CD8-positive, alpha-beta memory T cell (primary cell): ENCODE measurements at places on chromosomes 6 and 20. TPM values are rescaled to one million over a fixed set of nuclear protein-coding genes. Genes with fewer than 3 reads are reported as not detected.

DNA sequence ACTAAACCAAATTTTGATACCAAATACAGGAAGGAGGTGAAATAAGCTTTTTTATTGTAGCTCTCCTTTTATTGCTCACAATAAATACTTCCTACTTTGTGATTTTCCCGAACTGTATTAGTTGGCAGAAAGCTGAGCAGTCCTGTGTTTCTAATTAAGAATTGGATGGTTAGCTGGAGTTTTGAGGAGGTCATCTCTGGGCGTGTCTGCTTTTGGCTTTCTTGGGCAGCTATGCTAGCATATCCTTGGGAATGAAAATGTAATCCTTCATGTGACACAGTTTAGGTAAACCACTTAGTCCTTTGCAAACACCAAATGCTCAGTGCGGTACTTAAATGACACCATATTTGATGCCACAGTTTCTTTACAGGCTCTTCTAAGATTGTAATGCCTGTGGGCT is 67.5 kb downstream of the MTHFD1L start:
- no peaks in the 10 kb centered on the region for H3K27me3 ChIP-seq
- no peak overlapping the region for H3K27ac ChIP-seq
- no peaks in the 10 kb centered on the region for H3K4me1 ChIP-seq
- no peak for DNase-seq
- H3K4me3 ChIP-seq: no peak overlapping the region

CLVS2 gene
- total RNA-seq: not detected

WFDC10B gene
- not detected for total RNA-seq

TPBG gene
- total RNA-seq: not detected

- no peak for DNase-seq
- no peaks in the 10 kb centered on the region for H3K4me1 ChIP-seq
- no peaks in the 10 kb centered on the region for H3K36me3 ChIP-seq
- no peak overlapping the region for H3K27ac ChIP-seq
- H3K27me3 ChIP-seq: no peaks in the 10 kb centered on the region
- no peak overlapping the region for H3K4me3 ChIP-seq
These were observed 137.0 kb downstream of the MTHFD1L start for GRCh38 chr6:151002491-151002935.

- peaks cover 29% of the 10 kb centered on the region for H3K36me3 ChIP-seq
- no peaks in the 10 kb centered on the region for H3K27me3 ChIP-seq
- H3K4me3 ChIP-seq: no peak overlapping the region
These were observed 12.2 kb downstream of the HEBP2 start for GRCh38 chr6:138416206-138416605.

- H3K4me1 ChIP-seq: no peaks in the 10 kb centered on the region
- no peak overlapping the region for H3K4me3 ChIP-seq
- DNase-seq: no peak
These were observed 112.1 kb downstream of the TCP11 start for GRCh38 chr6:35028781-35029769.

DNA sequence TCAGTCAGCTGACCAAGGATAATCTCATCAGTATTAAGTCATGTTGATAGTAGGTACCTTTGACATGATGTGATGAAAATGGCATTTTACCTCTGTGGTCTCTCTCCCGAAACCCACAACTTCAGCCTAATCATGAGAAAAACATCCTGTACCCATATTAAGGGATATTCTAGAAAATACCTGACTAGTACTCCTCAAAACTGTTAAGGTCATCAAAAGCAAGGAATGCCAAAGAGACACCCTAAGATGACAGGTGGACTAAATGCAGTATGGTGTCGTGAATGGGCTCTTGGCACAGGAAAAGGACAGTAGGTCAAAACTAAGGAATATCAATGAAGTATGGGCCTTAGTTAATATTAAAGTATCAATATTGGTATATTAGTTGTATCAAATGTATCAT is 221.4 kb downstream of the PLCB1 start:
- no peaks in the 10 kb centered on the region for H3K36me3 ChIP-seq
- H3K27me3 ChIP-seq: no peaks in the 10 kb centered on the region
- H3K4me3 ChIP-seq: no peak overlapping the region
- H3K4me1 ChIP-seq: no peaks in the 10 kb centered on the region
- no peak overlapping the region for H3K27ac ChIP-seq

GRM1 gene
- total RNA-seq: not detected

SPTLC3 gene
- total RNA-seq: not detected

- H3K27ac ChIP-seq: no peak overlapping the region
- no peaks in the 10 kb centered on the region for H3K36me3 ChIP-seq
- no peaks in the 10 kb centered on the region for H3K4me1 ChIP-seq
- no peak for DNase-seq
These were observed 124.7 kb upstream of the SASH1 start for GRCh38 chr6:148217921-148218320.

- H3K4me3 ChIP-seq: no peak overlapping the region
- H3K36me3 ChIP-seq: no peaks in the 10 kb centered on the region
- no peaks in the 10 kb centered on the region for H3K27me3 ChIP-seq
These were observed 6.5 kb downstream of the MBOAT1 start for GRCh38 chr6:20205722-20206161.

GRCh38 chr6:10175362-10175761 is 239.5 kb downstream of the TFAP2A start:
- H3K4me3 ChIP-seq: no peak overlapping the region
- no peak overlapping the region for H3K27ac ChIP-seq
- no peak for DNase-seq
- H3K27me3 ChIP-seq: no peaks in the 10 kb centered on the region
- no peaks in the 10 kb centered on the region for H3K36me3 ChIP-seq

GRCh38 chr20:19758501-19759331 is 658 bp downstream of the RIN2 start:
- H3K27ac ChIP-seq: no peak overlapping the region
- H3K4me1 ChIP-seq: no peaks in the 10 kb centered on the region
- DNase-seq: no peak
- H3K36me3 ChIP-seq: no peaks in the 10 kb centered on the region
- H3K27me3 ChIP-seq: no peaks in the 10 kb centered on the region

WFDC5 gene
- not detected for total RNA-seq
